ENCODE measurements at places on chromosomes 1 and 21.

- no peak for DNase-seq
Observed at GRCh38 chr1:201947697-201948008, 1.3 kb upstream of the LMOD1 start.

GRCh38 chr1:215005078-215005477, 77.5 kb upstream of the KCNK2 start:
- no peak for DNase-seq

DNA sequence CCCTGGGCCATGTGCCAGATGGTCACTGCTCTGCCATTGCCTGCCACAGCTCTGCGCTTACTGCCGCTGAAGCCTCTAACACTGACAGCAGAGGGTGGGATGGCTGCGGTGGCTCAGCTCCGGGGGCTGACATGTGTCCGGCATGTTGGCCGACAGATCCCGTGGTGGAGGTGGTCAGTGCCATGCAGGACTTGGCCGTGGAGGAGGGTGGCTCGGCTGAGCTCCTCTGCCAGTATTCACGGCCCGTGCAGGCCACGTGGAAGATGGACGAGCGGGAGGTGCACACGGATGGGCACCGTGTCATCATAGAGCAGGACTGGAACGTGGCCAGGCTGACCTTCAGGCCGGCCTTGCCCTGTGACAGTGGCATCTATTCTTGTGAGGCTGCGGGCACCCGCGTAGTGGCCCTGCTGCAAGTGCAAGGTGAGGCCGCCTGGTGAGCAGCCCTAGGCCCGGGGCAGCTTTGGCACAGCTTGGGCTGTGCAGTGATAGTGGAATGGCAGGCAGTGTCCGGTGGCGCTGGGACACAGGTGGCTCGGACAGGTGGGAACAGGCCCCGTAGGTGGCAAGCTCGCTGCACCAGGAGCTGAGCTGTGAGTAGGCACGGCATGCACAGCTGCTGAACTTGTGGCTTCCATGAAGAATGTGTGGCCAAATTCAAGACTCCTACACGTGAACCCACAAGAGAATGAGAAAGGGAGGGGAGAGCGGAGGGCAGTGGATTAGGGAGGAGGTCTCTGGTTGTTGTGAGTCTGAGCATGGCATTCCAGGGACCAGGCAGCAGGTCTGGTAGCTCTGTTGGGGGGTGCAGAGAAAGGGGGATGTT, 91.8 kb downstream of the TRIM11 start:
- DNase-seq, result no peak

DNA sequence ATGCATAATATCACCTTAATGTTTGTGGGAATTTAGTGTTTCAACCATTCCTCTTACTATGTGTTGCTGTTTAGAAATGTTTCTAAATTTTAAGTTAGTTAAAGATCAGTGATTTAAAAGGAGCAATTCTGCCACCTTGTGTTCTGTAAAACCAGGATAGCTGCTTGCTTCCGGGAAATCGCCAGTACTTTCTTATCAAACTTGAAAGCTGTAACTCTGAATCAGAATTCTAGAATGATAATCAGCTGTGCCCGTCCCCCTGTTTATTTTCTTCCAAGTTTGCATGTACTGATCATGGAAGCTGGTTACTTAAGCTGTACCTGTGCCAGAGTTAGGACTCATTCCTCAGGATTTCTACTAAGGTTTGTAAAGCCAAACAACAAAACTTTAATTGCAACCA, 656.4 kb downstream of the LTN1 start:
- peak; percentile 63 for DNase-seq

- no peak for DNase-seq
Observed at GRCh38 chr21:28421716-28422524, 570.8 kb downstream of the LTN1 start.

GRCh38 chr1:162954824-162955223, 93.8 kb upstream of the CCDC190 start:
- DNase-seq, result no peak

DNA sequence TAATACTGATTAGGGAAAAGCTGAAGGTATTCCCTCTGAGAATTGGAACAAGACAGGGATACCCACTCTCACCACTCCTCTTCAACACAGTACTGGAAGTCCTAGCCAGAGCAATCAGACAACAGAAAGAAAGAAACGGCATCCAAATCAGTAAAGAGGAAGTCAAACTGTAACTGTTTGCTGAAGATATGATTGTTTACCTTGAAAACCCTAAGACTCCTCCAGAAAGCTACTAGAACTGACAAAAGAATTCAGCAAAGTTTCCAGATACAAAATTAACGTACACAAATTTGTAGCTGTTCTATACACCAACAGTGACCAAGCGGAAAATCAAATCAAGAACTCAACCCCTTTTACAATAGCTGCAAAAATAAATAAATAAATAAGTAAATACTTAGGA, 78.6 kb downstream of the EXTL2 start:
- no peak for DNase-seq

- DNase-seq, result no peak
Observed at GRCh38 chr1:157691285-157691920, 9.2 kb downstream of the FCRL3 start.

All from ascending aorta (tissue), 2 donors.